Endothelial cell (in vitro differentiated cells): ENCODE measurements at places on chromosomes 7 and 10.

- peak; percentile 67 for DNase-seq
Measured at GRCh38 chr7:65239707-65240352, 133.8 kb upstream of the ZNF92 start.

DNA sequence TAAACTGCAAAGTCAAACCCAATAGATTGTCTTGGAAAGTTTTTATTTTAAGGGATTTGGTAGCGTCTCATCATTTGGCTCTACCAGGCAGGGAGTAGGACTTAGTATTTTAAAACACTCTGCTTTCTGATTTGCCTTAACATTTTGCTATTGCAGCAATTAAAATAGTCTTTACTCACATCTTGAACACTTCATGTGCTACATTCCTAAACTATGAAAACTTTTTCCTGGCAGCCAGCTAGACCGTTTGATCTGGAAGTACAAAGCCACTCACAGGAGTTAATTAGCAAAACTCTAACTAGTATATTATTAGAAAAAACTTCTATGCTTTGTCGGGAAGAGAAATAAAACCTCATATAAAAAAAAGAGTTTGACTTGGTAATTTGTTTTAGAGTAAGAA is 111.4 kb downstream of the TFPI2 start:
- no peak for DNase-seq

GRCh38 chr10:113680190-113681111 is 739 bp downstream of the CASP7 start:
- no peak for DNase-seq

- DNase-seq = no peak
Measured at GRCh38 chr7:4003503-4003902, 678.6 kb upstream of the FOXK1 start.

- DNase-seq = peak; percentile 70
Measured at GRCh38 chr10:99560277-99561126, 27.8 kb downstream of the NKX2-3 start.

- DNase-seq = no peak
Measured at GRCh38 chr10:118534136-118534535, 61.3 kb downstream of the PRLHR start.

DNA sequence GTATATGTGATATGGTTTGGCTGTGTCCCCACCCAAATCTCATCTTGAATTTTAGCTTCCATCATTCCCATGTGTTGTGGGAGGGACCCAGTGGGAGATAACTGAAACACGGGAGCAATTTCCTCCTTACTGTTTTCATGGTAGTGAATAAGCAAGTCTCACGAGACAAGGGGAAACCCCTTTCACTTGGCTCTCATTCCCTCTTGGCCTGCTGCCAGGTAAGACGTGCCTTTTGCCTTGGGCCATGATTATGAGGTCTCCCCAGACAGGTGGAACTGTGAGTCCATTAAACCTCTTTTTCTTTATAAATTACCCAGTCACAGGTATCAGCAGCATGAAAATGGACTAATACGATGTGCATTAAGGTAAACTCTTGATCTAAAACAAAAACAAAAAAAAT is 357.1 kb upstream of the AOAH start:
- no peak for DNase-seq
